Stimulated activated CD8-positive, alpha-beta memory T cell treated with anti-CD3 and anti-CD28 coated beads, Interleukin-7, amount 100 ng/mL, for 1 hour (primary cell): ENCODE measurements at places on chromosomes 1 and 21.

DNA sequence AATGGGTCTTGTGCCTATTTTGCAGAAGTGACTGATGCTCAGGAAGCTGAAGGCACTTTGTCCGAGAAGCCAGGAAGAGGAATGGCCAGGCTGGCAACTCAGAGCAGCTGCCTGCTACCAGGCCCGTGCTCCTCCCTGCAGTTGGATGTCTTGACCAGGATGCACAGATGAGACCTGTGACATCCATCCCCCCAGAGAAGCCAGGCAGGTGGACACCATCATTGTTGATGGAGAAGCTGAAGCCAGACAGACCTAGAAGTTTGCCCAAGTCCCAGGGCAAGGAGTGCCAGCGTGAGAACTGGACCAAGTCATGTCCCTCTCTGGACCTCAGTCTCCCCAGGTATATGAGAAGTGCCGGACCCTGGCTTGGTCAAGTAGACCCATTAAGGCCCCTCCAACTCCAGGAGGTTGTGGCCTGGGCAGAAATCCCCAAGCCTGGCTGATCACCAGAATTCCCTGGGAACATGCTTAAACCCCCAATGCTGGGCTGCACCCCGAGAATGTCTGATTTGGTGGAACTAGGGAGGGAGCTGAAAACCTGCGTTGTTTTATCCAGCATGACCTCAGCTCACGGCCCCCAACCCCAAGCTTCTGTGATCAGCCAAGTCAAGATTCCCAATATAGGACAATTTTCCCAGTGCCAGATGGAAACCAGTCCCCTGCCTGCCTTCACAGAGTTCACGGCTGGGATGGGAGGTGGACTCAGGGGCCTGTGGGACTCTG, 82.4 kb downstream of the CAMK2N1 start:
- no peak for DNase-seq

DNA sequence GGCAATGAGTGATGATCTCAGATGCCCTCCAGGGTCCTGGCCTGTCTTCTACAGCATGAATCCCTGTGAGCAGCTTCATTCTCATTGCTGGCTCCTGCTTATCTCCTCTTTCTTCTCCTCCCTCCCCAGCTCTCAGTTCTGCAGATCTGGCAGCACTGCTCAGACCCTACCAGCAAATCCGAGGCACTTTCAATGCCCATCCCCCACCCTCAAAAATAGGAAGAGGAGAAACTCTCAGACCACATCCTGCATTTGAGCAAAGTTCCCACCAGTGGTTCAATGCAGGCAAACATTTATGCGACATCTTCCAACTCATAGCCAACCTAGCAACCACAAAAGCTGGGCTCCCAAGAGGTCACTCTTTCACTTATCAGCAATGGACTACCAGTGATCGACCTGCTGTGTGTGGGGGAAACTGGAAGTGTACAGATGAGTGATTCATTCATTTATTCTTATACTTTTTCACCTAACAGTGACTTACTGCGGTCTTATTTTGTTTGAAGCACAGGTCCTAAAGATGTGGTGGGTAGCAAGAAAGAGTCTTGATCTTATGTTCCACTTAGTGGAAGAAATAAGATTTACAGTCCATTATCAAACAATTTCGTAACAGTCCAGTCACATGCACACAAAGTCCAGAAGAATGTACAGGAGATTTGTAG, 5.8 kb upstream of the CHI3L2 start:
- no peak for DNase-seq

DNA sequence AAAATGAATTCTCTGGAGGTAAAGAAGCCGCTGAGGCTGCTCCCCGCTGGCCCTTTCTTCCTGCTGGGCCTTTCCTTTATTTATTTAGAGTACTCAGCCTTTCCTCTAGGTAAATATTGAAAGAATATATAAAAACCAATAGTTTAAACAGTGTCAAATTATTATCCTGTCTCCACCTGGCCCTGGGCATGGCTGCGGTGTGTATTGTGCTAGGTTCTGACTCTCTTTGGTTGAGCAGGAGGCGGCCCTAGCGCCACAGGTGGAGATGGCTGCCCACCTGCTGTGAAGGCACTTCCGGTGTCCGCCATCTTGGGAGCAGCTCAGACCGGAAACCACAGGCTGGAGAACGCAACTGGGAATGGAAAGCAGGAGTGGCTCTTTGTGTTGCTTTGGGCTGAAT, 29.0 kb upstream of the CLDN14 start:
- DNase-seq, result no peak

- no peak for DNase-seq
Measured at GRCh38 chr1:234613128-234613875, 3.3 kb upstream of the IRF2BP2 start.

- peak; percentile 63 for DNase-seq
Measured at GRCh38 chr1:154760469-154760933, 109.6 kb downstream of the KCNN3 start.

DNA sequence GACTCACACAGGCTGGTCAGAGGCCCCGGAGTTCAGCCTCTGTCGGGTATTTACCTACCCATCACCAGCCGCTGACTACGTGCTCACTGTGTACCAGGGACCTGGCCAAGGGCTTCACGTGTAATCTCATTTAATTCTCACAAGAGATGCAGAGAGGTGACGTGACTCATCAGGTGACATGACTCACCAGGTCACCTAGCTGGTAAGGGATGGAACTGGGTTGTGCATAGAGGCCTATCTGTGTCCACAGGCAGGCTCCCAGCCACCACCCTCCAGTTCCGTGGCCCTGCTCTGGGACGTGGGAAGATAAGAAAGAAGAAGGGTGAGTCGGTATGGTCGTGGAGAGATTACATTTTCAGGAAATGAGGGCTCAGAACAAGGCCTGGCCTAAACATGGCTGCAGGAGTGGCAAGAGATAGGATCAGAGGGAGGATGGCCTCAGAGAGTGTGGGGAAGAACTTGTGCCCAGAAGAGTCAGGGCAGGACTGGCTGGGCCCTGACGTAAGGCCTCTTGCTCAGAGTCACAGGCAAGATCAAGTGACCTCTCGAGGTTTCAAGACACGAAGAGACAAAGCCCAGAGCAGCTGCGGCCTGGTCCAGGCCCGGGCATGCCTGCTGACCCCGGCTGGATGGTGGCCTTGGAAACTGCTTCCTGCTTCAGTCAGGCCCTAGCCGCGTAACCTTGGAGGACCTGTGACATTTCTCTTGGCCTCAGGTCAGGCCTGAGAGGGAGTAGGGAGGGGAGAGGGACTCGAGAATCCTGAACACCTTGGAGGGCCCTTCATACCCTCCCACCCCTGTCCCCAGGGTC, 52.7 kb upstream of the WASF2 start:
- DNase-seq, result no peak

- no peak for DNase-seq
Measured at GRCh38 chr1:38997034-38997900, 6.2 kb downstream of the AKIRIN1 start.

DNA sequence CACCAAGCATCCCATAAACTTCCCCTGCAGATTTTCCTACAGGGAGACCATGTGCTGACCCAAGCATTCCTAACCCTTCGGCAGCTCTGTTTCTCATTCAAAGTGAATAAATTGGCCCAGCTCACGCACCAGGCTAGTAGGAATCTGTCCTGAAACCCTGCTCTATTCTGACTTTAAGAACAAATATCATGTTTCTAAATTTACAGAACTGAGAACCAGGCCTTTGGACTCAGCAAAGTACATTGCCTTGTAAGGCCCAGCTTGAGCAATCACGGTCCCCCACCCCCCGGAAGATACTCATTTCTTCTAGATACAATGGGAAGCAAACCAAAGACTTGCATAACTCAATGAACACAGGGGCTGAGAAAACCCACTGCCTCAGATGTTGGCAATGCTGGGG, 160.1 kb upstream of the NFIA start:
- no peak for DNase-seq

DNA sequence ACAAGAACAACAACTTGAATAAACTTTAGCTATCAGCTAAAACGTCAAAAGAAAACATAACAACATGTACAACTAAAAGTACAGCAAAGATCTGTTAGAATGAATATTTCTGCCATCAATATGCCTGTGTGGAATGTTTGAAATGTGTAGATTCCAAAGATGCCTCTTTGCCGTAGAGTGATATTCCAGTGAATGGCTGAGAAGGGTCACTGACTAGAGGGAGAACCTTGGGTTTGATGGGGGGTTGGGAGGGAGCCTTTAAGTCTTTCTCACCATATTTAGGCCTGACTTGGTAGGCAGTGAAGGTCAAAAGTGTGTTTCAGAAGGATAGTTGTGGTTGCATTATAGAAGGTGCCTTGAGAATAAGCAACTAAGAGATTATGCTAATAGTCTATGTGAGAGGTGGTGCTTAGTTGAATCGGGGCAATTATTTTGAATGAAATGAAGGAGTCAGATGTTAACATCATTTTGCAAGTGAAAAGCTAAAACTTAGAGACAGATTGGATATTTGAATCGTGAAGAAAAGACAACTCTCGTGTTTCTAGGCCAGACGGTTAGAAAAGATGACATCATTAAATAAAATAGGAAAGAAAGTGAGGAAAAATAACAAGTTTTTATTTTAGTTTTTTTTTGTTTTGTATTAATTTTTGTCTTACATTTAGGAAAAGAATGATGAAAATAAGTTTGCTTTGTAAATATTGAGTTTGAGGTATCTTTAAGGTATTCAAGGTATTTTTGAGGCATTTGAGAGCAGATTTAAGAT, 53.8 kb downstream of the PLA2G4A start:
- DNase-seq, result no peak

DNA sequence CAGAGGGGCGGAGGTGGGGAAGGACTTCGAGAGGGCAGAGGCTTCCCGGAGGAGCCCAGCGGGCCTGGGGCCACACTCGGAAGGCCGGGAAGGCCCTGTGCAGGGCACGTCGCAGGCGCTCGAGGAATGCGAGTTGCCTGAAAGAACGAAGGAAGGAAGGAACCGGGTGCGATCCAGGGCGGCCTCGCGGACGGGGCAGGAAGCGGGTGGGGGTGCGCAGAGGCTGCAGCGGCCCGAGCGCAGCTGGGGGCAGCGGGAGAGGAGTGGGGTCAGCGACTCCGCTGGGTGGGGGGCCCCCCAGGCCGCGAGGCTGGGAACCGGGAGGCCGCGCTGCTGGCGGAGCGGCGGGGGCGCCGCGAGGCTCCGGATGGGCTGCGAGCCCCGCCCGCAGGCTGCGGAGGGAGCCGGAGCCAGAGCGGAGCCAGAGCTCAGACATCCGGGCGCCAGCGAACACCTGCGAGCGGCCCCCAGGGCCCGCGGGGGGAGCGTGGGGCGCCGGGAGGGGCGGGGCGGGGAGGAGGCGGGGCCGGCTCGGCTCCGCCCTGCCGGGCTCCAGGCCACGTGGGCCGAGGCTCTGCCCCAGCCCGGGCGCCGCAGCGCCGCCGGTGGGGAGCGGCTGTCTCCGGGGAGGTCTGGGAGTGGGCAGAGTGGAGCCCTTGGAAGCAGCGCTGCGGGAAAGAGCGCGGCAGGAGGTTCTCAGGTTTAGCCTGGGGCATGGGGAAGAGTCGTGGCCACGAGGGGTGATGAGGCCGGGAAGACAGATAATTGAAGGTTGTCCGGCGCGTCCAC, 4.6 kb downstream of the ID3 start:
- peak; percentile 68 for DNase-seq

- DNase-seq, result no peak
Measured at GRCh38 chr1:156100205-156100995, 14.1 kb upstream of the LMNA start.

DNA sequence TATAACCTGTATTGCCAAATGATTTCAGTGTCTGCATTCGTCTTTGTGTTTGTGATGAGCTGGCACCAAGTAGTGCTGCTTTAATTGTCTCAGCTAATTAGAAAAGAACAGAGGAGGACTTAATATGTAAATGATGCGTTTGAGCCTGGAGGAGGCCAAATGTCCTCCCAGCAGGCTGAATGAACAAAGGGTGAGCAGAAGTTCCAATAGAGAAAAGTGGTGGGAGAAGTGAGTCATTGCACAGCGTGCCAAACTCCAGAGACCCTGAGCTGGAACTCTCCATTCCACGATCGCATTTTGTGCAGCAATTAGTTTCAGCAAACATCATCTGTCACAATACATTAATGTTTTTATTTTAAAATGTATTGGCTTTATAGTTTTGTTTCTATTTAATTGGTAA, 17.9 kb downstream of the ETV3L start:
- DNase-seq, result no peak

- no peak for DNase-seq
Measured at GRCh38 chr1:9397047-9397446, 104.4 kb downstream of the SPSB1 start.

GRCh38 chr1:16116002-16116401, 39.9 kb downstream of the EPHA2 start:
- no peak for DNase-seq

GRCh38 chr1:41467673-41468072, 16.8 kb downstream of the EDN2 start:
- DNase-seq, result no peak

DNA sequence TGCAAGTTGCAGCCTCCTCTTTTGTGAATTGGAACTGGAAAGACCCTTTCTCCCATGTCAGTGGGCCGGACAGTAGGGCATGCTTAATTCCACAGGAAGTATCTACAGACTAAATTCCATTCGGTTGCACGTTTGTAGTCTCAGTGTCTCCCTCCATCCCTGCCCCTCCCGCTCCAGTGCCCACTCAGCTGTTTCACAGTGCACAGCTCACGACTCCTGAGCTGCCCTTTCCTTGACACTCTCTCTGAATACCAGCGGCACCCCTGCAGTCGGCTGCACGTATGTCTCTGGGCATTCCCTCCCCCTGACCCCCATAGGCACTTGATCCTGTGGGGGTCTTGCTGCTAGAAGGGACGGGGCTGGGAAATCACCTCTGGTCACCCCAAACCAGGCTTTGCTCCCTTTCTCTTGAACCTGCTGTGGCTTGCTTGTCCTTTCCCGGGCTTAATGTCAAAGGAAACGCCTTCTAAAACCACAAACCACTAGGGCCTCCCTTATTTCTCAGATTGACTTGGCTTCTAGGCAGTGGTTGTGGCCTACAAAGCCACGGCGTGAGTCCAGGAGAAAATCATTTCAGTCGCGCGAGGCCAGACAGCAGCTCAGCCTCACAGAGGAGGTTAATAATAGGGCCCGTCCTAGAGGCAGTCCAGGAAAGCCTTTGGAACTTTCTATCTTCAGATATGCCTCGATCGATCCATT, 365.3 kb upstream of the PROX1 start:
- DNase-seq, result no peak

DNA sequence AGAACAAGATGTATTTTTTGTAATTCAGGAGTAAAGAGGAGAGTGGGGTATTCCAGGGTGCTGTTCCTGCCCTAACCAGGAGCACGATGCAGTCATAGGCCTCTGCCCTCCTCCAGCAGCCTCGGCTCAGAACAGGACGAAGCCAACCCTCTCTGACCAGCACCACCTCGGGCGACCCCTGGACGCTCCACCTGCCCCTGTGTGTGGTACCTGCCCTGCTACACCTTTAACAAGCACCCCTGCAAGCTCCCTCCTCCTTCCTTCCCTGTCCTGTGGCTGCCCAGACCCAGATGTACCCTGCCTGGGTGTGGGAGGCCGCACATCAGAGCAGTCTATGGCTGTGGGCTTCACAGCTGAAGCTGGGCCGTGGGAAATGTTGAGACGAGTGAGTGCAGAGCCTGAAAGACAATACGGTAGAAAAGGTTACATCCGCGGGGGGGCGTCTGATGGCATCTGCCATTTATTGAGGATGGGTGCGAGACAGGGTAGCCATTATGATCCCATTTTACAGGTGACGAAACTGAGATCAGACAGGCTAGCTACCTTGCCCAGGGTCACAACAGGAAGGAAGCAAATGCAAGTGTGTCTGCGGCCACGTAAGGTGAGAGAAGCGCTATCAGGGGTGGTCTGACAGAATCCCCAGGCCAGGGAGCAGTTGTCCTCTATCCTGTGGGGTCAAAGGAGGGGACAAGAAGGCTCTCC, 4.6 kb downstream of the ERG start:
- DNase-seq, result no peak

GRCh38 chr1:91490501-91490900, 10.2 kb upstream of the CDC7 start:
- DNase-seq, result no peak

- DNase-seq, result no peak
Measured at GRCh38 chr1:25896266-25896665, 10.0 kb downstream of the STMN1 start.

GRCh38 chr21:31329456-31330143, 14.5 kb downstream of the TIAM1 start:
- no peak for DNase-seq
